ENCODE measurements at places on chromosomes 7 and 10.

- no peak for DNase-seq
Observed at GRCh38 chr7:5064391-5065106, 18.9 kb downstream of the RBAK start.

DNA sequence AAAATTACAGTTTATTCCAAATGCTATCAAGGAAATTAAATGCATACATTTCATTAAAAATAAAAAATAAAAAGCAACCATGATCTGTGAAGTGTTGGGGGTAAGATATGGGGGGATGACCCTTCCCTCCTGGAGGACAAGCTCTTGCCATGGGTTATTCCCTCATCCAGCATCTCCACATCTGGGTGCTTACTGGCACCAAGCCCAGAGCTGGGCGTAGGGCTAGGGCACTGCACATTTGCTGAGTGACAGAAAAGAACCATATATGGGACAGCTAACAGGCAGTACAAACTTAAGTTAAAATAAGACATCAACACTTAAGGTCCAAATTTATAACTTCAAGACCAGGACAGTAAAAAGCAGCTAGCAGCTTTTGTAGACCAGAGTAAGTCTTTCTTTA is 10.2 kb downstream of the CCDC6 start:
- peak; percentile 75 for DNase-seq

DNA sequence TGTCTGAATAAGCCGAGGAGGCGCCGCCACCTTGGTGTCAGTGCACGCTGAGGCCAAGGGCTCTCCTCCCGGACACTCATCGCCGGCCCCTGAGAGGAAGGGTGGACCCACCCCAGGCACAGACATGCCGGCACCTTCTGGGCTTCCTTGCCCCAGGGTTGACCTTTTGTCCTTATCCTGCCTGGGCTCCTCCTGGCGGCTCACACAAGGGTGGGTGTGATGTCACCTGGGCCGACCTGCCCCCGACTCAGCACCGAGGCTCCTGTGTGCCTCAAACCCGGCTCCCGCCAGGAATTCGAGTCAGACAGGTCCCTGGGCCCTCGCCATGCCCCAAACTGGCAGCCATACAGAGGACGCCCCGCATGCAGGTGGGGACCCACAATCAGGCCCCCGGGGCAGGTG is 17.7 kb upstream of the CFAP46 start:
- DNase-seq: peak; percentile 58

DNA sequence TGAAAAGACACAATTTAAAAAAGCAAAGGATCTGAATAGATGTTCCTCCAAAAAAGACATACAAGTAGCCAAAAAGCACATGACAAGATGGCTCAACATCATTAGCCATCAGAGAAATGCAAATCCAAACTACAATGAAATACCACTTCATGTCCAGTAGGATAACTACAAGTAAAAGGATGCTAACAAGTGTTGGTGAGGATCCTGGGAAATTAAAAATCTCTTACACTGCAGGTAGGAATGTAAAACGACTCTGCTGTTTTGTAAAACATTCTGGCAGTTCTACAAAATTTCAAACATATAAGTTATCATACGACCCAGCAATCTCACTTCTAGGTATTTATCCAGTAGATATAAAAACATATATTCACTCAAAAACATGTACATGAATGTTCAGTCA is 161.3 kb downstream of the SRPK2 start:
- DNase-seq: no peak

GRCh38 chr7:155804431-155804831 is 7.8 kb downstream of the SHH start:
- DNase-seq: no peak

DNA sequence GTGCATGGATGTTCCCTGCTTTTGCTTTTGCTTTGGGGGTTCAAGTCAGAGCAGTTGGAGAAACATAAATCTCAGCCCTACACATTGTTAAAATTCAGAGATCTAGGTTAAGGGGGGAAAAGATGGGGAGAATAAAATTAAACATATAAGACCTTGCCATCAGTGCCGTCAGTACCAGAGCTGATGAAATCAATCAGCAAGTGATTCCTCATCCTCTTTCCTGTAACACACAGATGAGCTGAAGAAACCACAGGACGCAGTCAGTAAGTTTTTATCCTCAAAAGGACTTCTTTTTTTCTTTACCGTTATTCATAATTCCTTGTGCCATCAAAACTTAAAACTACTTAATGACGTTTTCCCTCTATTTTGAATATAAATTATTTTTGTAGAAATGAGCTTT is 5.9 kb downstream of the HECW1 start:
- DNase-seq: no peak

Data from sigmoid colon (tissue), 7 donors.